ENCODE measurements at places on chromosomes 6 and 20. TPM values are rescaled to one million over a fixed set of nuclear protein-coding genes. Genes with fewer than 3 reads are reported as not detected.

GRCh38 chr6:98212468-98212867 is 621.9 kb upstream of the POU3F2 start:
- no peak for DNase-seq

GRCh38 chr20:14199111-14199510 is 138.3 kb downstream of the FLRT3 start:
- DNase-seq = no peak

GRCh38 chr6:32118782-32119628 is 9.0 kb downstream of the ATF6B start:
- peak; percentile 82 for DNase-seq

DNA sequence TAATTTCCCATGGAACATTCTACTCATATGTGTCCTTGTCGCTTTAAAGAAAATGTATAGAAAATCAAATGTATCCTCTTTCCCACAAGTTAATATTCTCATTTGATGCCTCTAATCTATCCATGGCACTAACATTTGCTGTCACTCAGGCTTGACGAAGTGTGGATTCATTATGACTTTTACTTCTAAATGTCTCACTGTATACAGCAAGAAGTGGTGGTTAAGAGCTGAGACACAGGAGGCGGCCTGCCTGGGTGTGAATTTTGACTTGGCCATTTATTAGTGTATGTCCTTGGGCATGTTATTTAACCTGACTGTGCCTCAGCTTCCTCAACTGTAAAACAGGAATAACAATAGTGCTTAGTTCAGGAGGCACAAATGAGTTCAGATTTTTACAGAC is 70.0 kb downstream of the TRMT6 start:
- DNase-seq = no peak

DNA sequence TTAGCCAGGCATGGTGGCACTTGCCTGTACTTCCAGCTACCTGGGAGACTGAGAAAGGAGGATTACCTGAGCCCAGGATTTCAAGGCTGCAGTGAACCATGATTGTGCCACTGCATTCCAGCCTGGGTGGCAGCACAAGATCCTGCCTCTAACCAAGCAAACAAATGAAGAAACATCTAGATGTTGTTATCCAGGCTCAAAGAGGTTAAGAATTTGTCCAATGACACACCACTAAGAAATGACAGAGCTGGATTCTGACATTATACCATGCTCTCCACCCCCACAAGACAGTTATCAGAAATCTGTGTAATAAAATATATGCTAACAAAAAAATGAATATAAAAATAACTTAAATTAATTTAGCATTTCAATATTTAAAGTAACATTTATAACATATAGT is 925.5 kb upstream of the SLC35B3 start:
- DNase-seq = no peak

DNA sequence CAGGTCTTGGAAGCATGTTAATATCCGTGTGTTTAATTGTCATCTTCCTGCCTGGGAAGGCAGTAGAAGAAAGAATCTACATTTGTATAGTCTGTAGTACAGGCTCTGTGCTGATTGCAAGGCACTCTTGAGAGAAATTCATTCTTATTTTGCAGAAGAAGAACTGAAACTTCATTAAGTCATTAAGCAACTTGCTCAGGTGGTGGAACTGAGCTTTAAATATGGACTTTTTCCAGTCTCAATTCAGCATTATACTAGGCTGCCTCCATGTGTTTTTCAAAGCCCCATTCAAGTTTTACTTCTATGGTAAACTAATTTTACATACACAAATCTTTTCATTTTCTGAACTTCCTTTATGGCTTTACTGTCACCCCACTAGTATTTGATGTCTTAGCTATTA is 18.7 kb downstream of the ZNF451 start:
- DNase-seq = peak; percentile 70

DNA sequence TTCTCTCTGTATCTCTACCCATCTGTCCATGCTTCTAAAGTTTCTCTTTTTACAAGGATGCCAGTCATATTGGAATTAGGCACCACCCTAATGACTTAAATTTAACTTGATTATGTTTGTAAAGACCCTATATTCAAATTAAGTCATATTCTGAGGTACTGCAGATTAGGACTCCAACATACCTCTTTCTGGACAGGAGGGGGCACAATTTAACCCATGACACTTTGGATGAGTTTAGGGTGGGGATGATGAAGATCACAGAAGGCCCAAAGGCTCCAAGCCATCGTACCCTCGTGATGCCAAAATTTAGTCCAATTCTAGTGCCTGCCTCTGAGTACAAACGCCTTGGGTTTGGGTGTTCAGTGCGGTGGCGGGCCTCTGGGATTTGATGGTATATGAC is 15.0 kb upstream of the NKX2-2 start:
- peak; percentile 16 for DNase-seq

DNA sequence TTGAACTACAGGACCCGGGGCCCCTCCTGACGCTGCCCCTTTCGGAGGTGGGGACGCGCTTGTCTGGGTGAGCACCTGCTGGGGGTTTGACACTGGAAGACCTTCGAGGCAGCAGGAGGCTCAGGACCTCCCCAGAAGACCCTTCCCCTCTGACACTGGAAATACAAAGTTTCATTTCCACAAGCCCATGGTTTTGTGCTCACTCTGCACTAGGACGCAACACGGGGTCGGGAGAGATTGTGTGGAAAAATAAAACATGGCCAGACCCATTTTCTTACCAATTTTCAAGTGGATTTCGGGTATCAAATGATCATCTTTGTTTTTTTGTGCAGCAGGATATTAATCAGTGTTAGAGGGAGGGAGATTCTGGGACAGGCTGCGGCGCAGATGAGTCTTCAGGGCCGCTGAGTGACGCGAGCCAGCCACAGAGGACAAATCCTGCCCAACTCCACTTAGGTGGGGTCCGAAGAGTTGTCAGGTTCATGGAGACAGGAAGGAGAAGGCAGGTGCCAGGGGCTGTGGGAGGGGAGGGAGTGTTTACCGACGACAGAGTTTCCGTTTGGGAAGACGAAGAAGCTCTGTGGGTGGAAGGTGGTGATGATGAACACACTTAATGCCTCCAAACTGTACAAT is 160.0 kb upstream of the AFDN start:
- no peak for DNase-seq

DNA sequence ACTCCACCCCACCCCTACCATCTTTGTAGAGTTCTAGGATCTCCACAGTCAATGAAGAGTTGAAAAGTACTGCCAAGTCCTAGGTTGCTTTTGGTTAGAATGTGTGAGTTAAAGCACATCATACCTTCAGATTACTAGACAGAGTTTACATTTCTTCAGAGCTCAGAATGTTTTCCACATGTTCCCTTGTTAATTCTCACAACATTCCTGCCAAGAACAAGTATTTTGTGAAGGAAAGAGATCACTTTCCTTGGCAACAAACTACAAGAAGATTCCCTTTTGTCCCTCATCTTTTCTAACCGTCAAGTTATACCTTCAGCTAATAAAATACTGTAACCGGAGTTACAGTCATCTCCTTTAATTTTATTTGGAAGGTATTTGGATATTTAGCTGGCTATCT is 266.8 kb downstream of the ZFAND3 start:
- DNase-seq = no peak

DNA sequence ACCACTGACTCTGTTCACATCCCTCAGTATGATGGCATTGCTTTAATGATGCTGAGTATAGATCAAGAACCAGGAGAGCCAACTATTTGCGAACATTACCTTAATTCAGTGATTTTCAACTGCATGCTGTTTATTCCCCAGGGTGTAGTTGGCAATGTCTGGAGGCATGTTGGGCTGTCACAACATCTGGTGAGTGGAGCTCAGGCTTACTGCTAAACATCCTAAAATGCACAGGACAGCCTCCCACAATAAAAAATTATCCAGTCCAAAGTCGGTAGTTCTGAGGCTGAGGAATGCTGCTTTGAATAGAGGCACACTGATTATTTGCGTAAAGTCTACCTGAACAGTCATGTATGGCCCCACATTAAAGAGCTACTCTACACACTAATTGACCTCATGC is 94.8 kb upstream of the OPRM1 start:
- DNase-seq = no peak

DNA sequence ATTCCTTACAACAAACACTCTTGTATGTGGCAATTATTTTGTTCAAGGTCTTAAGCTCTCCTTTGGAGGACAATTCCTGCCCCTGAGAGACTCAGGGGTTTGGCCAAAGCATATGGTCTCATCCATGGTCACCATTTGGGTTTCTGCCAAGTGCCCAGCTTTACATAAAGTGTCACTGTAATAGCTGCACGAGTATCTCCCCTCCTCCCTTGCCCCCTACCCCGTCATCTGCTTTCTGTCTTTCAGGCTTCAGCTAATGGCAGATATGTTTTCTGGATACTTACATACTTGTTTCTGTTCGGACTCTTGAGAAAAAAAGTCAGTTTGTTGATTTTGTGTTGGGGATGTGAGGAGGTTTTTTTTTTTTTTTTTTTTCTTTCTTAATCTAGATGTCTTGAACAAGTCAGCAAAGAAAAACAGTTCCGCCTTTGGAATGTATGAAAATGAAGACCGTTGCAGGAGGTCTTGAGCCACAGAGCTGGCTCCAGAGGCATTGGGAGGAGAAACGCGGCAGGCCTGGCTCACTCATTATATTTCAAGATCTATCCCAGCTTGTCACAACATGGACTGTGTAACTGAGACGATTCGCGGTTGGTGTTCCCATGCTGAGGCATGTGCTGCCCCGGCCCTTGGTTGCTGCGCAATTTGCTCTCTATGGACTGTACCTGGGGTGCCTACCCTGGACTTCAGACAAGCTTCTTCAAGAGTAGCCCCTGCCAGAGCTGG is 32.6 kb upstream of the STX16 start:
- DNase-seq = no peak

SRSF12 gene
- not detected for total RNA-seq

MLN gene
- total RNA-seq = not detected

RCAN2 gene
- total RNA-seq = not detected

TMC2 gene
- total RNA-seq = not detected

CCDC167 gene
- 81.4 TPM for total RNA-seq

TSBP1 gene
- not detected for total RNA-seq
